AG10803 (cell line): ENCODE measurements at places on chromosomes 11 and 22.

DNA sequence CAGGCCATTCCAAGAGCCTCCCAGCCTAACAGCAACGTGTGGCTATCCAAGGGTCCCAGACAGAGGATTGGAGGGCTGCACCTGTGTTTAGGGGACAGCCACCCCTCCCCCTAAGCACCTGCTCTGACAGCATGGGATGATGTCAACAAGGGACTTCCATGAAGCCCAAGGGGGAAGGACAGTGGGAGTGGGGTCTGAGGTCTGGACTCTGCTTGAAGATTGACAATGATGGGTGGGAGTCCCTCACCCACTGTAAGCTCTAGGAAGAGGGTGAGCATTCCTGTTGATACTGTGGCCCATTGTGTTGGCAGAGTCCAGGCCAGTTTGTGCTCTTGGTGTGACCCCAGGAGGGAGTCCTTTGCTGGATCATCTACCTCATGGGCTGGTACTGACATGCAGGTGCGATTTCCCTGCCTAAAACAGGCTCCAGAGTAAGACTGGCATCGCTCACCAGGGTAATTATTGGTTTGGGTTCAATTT is 46.9 kb upstream of the TUB start:
- no peak for DNase-seq

DNA sequence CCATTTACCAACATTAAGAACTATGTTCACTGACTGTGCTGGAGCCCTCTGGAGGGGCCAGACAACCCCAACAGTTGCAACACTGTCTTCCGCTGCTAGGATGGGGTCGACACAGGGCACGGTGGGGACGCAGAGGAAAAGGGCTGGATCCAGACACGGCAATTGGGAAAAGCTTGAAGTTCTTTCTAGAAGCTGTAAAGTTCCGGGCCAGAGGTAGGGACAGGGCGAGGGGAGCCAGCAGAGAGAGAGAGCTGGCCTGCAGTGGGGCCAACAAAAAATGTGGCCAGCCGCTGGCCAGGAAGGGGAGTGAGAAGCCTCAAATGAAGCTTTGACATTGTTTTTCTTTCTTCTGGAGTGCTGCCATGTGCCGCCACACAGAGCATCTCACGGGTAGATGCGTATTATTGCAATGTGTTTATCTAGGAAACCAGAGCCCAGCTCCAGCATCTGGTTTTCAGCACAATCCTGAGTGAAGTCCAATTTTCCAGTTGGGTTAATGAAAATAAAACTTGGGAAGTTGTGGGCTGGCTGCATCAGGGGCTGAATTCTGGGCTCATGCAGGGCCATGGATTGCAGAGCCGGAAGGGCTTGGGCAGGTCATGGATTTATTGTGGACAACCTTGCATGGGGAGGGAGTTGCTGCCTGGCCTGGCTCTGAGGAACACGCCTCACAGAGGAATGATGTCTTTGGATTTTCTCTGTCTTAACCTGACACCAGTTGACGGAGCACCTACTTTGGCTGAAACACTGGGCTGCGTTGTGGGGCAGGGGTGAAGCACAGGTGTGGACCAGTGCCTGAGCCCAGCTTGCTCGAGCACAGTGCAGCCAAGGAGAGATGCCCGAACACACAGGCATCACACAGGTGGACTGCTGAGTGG is 67.6 kb upstream of the AMPD3 start:
- DNase-seq: peak; percentile 99

GRCh38 chr11:28464252-28464867 is 356.2 kb downstream of the METTL15 start:
- DNase-seq: peak; percentile 68

GRCh38 chr11:5713695-5714094 is 22.6 kb upstream of the OR56B1 start:
- no peak for DNase-seq

DNA sequence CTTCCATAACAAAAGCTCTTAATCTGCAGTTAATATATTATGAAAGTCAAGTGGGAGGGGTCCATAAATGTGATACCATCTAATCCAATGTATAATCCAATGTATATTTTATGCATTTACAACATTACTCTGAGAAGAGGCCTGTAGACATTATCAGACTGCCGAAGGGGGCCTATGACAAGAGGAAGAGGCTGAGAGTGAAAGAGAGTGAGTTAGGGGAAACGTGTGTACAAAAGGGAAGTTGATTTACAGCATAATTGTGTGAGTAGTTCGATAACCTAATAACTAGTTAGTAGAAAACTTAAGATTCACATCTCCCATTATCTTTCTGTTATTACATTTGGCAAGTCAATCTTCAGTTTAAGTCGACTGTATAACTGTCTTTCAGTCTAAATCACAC is 86.6 kb downstream of the DDX10 start:
- DNase-seq: no peak

- DNase-seq: no peak
These were observed 34.6 kb downstream of the OTOG start for GRCh38 chr11:17581732-17582053.

GRCh38 chr22:41338614-41339212 is 37.4 kb downstream of the ZC3H7B start:
- DNase-seq: no peak

DNA sequence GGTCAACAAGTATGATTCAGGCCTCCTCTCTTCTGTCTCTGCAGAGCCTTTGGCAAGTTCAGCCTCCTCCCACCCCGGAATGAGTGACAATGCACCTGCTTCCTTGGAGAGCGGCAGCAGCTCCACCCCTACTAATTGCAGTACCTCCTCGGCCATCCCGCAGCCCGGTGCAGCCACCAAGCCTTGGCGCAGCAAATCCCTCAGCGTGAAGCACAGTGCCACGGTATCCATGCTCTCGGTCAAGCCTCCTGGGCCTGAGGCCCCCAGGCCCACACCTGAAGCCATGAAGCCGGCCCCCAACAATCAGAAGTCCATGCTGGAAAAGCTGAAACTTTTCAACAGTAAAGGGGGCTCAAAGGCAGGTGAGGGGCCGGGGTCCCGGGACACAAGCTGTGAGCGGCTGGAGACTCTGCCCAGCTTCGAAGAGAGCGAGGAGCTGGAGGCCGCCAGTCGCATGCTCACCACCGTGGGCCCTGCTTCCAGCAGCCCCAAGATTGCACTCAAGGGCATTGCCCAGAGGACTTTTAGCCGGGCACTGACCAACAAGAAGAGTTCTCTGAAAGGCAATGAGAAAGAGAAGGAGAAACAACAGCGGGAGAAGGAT is 220.6 kb downstream of the NAV2 start:
- DNase-seq: no peak

- no peak for DNase-seq
These were observed 24.7 kb upstream of the PCF11 start for GRCh38 chr11:83132191-83132590.

DNA sequence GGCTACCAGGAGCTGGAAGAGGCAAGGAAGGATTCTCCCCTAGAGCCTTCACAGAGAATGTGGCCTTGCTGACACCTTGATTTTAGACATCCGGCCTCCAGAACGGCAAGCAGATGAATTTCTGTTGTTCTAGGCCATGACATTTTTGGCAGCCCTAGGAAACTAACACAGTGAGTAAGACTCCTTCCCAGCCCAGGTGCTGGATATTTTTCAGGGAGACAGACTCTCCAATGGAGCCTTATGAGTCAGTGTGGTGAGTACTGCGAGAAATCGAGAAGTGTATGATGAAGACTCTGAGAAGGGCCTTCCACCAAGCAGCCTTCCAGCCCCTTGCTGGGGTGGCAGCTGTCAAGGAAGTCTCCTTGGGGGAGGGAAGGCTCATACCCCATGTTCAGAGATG is 114.4 kb downstream of the OSBP2 start:
- peak; percentile 19 for DNase-seq

DNA sequence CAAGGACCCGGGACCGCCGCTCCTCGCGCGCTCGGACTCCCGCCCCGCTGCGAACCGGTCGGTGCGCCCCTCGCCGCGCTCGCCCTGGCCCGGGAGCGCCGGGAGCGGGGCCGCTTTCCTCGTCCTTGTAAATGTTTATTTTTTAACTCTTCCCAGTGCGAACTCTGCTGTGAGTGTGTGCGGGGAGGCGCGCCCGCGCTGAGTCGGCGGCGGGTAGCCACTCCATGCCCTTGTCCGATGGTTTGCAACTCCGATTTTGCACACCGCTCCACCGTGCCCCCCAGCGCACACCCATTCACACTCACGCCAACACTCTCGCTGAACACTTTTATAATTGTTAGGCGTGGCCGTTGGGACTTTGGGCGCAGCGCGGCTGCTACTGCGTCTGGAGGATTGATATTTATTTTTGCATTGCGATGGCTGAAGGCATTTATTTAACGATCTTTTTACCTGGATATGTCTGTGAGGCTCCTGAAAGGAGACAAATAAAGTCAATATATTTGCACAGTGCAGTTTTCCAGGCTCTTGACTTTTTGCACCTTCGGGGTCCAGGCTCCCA is 1.0 kb downstream of the C11orf96 start:
- DNase-seq: no peak

DNA sequence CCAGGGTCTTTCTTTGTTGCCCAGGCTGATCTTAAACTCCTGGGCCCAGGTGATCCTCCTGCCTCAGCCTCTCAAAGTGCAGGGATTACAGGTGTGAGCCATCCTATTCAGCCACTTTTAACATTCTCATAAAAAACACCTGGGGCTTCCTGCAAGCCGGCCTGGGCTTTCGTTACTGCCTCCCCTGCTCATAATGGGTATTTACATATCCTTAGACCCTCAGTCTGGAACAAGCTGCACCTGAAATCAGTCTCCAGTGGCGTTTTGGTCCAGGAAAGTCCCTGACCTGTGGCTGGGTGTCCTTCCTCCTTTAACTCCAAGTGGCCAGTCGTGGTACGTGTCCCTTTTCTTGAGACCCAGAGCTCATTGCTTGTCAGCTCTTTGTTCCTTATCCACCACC is 320.7 kb downstream of the TMEM135 start:
- no peak for DNase-seq

- DNase-seq: peak; percentile 59
These were observed 30.9 kb downstream of the C22orf31 start for GRCh38 chr22:29030618-29031226.

DNA sequence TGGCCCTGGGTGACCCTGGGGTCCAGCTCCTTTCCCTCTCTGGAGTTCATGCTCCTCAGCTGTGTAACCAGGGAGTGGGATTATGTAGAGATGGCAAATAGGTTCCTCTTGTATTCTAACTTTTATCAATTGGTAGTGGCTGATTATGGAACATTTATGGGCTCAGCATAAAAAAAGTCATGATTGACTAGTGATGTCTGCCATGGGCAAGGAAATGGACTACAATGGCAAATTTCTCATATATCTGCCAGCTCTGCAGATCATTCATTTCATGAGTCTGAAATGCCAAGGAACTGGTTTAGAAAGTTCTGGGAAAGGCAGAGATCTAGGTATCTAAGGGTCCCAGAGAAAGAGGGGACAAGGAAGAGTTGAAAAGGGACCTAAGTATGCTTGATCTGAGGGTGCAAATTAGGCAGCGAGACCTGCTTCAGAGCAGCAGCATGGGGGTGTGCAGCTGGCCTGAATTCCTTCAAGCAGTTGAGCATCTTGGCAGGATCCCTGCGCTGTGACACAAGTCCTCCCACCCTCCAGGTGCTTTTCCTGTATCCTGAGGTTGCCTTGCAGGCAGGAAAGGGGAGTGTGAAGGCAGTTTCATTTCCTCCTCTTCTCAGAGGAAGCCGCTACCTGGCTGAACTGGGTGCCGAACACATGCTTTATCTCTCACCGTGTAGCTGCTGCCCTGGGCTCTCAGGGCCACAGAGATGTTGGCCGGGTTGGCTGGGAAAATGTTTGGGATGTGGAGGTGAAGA is 10.4 kb downstream of the SLC15A3 start:
- DNase-seq: no peak

- DNase-seq: peak; percentile 62
These were observed 206.3 kb downstream of the DDX10 start for GRCh38 chr11:108871152-108871551.

DNA sequence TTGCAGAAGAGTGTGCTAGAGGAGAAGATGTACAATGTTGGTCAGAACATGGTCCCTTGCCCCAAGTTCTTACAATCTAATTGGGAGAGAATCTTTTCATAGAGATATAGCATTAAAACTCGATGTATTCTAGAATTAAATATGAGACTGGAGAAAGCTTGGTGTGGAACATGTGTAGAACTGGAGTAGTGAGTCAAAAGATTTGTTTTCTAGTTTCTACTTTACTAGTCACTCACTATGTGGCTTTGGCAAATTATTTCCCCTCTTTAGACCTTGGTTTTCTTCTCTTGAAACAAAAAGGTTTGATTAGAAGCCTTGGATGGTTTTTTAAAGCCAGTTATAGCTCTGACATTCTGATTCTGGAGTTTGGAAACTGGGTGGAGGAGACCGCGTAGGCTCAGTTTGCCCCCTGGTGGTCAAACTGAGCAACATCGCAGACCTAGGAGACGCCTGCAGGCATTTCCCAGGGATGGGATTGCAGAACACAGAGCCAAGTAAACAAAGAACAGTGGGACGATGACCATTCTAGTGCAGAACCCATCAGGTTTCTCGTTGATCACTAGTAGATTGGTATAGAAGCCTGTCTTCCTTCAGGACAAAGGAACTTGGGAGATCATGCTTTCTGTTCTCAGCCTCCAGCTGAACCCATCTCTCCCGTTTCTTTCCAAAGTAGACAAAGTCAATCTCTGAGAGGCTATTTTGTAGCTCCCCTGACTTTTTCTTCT is 8.5 kb upstream of the CHRDL2 start:
- peak; percentile 67 for DNase-seq

GRCh38 chr11:66579017-66579606 is 10.7 kb upstream of the CTSF start:
- peak; percentile 59 for DNase-seq

DNA sequence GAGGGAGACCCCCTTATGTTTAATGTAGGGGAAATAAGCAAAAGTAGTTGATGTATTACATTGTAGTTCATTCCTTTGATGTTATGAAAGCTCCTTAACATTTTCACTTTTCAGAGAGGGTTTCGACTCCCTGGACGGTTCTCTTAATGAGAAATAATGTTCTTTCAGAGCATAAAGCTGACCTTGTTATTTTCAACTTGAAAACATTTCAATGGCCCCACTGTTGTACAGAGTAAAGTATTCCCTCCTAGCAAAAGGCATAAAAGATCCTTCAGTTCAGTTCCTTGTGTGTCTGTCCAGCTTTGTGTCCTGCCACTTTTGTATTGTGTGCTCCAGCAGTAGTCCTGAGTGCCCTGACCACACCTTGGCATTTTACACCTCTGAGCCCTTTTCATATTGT is 63.9 kb downstream of the UVRAG start:
- no peak for DNase-seq

GRCh38 chr11:60155931-60156330 is 27.0 kb downstream of the MS4A6A start:
- no peak for DNase-seq

DNA sequence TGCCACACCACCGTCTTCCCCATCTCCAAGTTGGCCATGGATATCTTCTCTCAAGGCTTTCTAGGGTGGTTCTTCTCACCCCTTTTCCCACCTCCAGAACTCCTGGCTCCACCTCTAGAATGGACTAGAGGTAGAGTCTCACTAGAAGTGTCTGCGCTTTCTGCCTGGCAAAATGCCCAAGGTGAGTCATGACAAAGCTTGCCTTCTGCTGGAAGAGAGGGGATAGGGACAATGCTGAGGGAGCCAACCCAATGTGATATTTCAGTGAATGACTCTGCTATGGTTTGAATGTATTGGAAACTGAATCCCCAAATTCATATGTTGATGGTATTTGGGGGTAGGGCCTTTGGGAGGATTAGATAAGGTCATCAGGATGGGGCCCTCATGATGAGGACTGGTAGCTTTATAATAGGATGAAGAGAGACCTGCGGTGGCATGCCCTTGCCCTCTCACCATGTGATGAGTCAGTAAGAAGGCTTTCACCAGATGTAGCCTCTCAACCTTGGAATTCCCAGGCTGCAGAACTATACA is 4.1 kb upstream of the CD82 start:
- no peak for DNase-seq

- peak; percentile 4 for DNase-seq
These were observed 13.2 kb upstream of the MPZL2 start for GRCh38 chr11:118277312-118277711.
